ENCODE measurements at places on chromosomes 7 and 10.

DNA sequence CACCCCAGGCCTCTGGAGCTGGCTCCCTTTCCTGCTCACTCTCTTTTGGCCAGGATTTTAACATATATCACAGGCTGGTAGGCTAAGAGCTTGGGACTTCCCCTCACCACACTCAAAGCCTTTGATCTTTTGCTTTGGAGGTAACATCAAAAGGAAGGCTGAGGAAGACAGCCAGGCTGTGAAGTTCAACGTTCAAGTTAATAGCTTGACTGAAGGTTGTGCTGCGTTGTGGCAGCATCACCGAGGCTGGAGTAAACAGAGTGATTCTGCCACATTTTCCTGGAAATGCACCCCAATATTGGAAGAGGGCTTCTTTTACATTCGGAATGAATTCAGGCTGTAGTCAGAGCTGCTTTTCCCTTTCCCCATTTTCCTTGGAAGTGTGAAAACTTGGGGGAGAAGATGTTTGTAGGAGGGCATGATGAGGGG, 57.3 kb downstream of the TCF7L2 start:
- DNase-seq, result no peak

- DNase-seq, result no peak
Measured at GRCh38 chr10:24784061-24784460, 60.4 kb upstream of the ARHGAP21 start.

GRCh38 chr10:49218480-49218879, 30.3 kb upstream of the TMEM273 start:
- no peak for DNase-seq

DNA sequence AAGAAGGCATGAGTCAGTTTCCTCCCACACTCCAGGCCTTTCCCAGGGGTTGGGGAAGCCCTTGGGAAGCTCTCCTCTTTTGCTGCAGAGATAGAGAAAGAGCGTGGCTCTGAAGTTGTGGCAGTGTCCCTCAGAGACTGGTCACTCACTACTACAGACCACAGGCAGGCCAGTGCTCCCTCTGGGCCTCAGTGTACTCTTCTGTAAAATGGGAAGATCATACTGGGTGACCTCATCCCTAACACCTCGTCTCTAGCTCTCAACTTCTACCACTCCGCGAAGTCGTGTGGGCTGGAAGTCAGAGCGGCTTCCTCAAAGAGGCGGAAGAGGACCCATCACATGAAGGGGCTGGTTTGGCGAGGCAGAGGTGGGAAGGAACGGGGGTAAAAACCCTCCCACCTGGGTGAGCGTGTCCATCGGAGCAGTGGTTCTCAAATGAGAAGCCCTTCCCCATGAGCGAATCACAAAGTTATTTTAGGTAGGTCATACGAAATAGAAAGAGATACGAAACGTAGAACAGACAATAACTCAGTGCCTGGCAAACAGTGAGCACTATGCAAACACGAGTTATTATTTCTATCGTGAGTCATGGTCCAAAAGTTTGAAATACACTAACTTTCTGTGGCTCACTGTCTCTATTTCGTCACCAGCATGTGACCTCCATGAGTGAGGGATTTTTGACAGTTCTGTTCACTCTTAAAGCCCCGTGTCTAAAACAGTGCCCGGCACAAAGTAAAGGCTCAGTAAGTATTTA, 32.7 kb downstream of the PRKAG2 start:
- no peak for DNase-seq

DNA sequence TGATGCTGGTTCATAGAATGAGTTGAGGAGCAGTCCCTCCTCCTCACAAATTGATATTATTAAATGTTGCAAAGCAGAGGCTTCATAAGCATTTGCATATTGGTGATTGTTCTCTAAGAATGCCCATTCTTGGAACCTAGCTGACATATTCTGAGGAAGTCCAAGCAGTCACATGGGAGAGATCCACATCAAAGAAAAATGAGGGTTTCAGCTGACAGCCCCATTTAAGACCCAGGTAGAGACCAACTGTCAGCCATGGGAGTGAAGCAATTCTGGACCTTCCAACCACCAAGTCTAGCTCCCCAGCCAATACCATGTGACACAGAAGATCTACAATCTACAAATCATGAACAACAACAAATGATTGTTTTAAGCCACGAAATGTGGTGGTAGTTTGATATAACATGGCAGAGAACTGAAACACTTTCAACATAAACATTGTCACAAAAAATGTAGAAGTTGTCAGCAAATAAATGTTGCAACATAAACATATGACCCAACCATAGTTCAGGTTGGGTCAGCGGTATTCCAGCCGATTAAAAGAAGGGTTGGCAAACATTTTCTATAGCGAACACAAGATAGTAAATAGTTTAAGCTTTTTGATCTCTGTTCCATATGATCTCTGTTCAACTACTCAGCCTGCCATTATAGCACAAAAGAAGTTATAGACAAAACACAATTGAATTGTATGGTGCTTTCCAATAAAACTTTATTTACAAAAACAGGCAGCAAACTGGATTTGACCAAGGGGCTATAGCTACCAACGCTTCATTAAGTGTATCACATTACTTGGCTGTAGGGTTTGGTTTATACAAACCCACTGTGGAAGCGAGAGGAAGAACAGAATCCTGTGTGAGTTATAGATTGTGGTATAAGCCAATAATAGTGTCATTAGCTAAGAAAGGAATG, 41.4 kb upstream of the MPP7 start:
- DNase-seq, result no peak

DNA sequence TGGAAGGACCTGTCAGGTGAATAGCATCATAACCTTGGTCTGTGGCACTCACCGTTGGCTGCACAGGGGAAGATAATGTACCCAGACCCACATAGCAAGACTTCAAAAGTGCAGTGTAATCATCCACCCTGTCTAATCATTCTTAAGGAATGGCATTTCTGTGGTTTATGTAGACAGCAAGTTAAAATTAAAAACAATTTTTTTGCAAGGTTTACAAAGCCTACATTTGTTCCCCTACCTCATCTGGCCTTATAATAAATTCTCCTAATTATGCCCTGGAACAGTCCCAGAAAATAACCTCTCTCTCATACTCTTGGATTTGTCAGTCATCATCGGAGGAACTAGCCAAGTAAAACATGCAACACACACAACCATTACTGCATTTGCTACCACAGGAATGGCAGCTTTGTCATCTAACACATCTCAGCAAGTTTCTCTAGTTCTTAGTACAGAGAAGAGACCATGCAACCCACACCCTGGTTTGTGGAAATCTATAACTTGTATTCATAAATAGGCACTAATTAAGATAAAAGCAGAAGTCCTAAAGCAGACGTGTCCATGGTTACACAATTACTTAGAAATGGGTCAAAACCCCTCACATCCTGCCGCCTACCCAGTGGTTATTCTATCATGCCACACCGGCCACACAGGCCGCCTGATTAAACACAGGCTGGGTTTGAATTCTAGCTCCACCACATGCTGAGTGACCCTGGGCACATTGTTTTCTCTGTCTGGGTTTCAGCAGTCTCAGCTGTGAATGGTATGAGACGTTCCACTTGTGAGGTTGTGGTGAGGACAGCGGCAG, 19.1 kb downstream of the ABLIM1 start:
- DNase-seq, result no peak

DNA sequence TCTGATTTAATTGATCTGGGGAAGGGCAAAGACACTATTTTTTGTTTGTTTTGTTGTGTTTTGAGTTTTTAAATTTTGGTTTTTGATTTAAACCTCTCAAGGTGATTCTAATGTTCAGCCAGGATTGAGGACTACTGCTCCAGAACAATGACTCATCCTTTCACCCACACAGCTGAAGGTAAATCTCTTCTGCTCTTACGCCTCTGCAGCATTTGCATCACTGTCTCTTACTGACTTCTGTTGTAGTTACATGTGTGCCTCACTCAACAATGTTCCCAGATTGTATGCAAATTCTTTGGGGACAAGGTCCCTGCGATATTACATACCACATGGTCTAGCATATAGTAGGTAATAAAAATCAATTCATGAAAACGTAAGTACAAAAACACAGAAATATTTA, 467.5 kb upstream of the LRRN3 start:
- DNase-seq, result no peak

DNA sequence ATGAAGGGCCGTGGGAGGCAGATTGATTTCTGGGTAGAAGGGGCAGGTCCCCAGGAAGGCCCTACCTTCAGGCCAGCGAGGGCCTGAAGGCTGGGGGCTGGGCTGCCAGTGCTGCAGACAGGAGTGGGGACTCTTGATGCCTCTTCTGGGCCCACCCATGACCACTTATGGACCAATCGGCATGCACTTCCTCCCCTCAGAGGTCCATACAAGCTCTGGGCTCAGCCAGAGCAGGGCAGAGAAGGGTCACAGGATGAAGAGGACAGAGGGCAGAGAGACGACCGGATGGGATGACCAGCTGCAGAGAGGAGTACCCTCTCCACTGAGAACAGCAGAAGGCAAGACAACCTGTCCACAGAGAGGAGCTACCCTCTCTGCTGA, 120.1 kb downstream of the DYNC2I1 start:
- no peak for DNase-seq
